RWPE1 (cell line): ENCODE measurements at places on chromosomes 11 and 22.

DNA sequence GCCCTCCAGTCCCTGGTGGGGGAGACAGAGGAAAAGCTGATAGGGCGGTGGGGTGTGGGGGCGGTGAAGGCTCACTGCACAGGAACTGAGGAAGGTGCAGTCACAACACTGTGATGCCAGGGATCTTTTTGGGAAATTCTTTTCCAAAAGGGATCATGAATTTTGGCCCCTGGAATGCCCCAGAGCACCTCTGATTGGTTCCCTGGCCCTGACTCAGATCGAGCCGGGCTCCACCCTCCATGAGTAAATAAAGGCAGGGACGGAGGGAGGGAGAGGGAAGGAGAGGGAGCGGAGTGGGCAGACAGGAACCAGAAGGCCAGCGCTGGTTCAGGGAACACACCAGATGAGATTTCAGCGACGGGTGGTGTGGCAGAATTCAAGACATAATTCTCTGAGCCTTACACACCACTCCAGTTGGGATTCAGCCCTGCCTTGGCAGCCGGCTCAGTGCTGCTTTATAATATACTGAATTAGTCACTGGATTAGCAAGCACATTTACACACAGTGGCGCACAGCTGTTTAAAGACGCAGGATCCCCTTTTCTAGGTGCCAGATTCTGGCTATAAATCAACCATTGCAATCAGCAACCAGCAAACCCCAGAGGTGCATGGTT is 80.3 kb downstream of the ETS1 start:
- DNase-seq = peak; percentile 92

DNA sequence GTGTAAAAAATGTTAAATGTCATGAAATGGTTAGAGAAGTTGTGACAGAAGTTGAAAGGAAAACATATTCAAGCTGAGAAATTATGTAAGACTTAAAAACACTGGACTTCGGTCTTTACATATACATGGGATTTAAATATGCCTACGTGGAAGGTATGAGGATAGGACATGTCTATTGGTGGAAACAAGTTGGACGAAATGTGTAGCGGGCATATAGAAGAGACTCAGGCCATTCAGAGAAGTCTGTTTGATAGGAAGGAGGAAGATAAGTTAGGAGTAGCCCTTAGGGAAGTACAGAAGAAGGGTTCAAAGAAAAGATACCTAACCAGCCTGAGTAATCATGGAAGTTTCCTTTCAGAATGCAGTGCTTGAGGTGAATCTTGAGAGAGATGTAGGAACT is 14.7 kb downstream of the CADM1 start:
- no peak for DNase-seq

- peak; percentile 5 for DNase-seq
Observed at GRCh38 chr11:93407777-93408401, 77.3 kb downstream of the DEUP1 start.

DNA sequence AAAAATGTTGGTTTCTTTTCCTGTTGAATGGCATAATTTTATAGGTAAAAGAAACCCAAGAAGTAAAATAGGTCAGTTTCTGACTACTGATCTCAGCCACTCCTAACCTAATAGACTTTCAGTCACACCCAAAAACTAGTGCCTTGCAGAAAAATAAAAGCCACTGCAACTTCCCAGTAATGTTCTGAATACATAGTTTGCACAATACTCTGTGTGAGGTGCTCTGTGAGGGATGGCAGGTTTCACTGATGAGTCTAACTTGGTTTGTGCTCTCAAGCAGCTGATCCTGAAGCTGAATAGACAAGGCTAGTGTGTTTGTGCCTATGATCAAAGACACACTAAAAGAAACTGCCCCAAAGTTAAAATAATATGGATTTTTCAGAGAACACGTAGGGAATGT is 758.3 kb downstream of the NELL1 start:
- DNase-seq = no peak

DNA sequence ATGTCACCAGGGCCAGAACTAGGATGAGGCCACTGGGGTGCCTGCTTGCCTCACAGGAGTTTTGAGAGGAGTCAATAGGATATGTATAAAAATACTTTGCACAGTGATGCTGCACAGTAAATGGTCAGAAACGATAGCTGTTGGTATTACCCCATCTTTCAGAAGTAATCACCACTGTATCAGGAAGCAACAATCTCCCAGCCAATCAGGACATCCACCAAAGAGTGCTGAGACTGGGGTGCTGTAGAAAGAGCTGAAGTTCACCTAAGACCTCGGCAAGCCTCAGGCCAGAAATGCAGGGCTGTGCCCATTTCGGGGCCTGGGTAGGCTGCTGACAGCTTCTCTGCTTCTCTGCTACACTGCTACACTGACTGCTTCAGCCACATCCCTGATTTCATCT is 17.4 kb downstream of the LMO2 start:
- DNase-seq = no peak

DNA sequence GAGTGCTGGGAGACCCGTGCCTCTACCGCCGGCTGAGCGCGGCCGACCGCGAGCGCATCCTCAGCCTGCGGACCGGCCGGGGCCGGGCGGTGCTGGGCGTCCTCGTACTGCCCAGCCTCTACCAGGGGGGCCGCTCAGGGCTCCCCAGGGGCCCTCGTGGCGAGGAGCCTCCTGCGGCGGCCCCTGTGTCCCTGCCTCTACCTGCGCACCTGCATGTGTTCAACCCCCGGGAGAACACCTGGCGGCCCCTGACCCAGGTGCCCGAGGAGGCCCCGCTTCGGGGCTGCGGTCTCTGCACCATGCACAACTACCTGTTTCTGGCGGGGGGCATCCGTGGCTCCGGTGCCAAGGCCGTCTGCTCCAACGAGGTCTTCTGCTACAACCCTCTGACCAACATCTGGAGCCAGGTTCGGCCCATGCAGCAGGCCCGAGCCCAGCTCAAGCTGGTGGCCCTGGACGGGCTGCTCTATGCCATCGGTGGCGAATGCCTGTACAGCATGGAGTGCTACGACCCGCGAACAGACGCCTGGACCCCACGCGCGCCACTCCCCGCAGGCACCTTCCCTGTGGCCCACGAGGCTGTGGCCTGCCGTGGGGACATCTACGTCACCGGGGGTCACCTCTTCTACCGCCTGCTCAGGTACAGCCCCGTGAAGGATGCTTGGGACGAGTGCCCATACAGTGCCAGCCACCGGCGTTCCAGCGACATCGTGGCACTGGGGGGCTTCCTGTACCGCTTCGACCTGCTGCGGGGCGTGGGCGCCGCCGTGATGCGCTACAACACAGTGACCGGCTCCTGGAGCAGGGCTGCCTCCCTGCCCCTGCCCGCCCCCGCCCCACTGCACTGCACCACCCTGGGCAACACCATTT is 3.5 kb downstream of the KLHDC7B start:
- no peak for DNase-seq

DNA sequence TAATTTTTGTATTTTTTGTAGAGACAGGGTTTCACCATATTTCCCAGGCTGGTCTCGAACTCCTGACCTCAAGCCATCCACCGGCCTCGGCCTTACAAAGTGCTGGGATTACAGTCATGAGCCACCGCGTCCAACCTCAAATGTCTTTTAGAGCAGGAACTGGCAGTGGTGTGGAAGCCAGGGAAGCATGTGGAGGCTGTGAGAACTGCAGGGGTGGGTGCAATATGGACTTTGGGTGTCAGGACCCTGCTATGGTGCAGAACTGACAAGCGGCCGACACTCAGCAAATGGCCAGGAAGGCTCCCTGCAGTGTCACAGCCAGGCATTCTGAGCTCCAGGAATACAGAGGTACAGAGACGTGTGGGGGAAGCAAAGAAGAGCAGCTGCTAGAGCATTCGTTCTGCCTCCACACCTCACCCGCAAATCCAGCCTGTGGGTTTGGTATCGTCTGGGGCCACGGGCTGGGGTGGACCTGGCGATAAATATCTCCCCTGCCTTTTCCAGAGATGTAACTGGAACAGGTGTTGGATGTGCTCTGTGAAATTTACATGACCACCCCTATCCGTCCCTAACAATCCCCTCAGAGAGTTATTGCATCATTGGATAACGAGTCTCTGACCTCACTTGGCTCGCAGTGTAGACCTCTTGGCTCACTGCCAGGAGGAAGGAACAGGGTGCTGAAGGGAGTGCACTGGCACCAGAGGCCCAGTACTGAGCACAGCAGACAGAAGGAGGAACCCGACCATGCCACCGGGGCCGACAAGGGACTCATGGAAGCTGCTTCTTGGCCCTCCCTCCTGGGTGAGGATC is 624.7 kb upstream of the B3GAT1 start:
- no peak for DNase-seq

DNA sequence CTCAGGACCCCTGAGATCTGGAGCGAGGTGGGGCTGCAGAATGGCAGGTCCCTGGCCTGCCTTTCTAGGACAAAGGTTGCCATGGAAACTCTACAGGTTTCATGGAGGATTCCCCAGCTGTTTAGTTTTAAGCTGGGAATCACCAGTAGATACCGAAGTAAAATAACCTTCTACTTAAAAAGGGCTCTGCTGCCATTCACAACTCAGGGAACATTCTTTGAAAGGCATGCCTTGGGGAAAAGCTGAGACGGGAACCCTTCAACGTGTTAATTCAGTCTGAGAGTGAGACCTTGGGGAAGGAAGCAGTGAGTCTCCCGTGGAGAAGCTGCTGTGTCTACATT is 493.3 kb downstream of the BRD1 start:
- DNase-seq = no peak

- DNase-seq = no peak
Observed at GRCh38 chr11:123451183-123451781, 21.2 kb downstream of the GRAMD1B start.

DNA sequence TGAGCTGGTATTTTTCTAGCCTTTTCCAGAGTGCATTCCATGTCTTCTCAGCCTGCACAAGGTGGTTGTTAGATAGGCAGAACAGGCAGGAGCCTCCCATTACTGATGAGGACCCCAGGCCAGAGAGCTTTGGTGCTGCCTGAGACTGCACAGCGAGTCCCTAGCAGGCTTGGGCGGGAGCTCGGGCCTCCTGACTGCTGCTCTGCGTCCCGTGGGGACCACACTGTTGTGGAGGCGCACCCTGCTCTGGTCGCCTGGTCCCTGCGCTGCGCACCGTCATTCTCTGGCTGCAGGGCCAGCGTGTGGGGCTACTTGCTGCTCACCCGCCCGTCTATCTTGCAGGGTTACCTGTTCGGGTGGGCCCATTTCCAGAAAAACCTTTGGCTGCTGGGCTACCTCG is 8.5 kb downstream of the TPCN2 start:
- no peak for DNase-seq

DNA sequence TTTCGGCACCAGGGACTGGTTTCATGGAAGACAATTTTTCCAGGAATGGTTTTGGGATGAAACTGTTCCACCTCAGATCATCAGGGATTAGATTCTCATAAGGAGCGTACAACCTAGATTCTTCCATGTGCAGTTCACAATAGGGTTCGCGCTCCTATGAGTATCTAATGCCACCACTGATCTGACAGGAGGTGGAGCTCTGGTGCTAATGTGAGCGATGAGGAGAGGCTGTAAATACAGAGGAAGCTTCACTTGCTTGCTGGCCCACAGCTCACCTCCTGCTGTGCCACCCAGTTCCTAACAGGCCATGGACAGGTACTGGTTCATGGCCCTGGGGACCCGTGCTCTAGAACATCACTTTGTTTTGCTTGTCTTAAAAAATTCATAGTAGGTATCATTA is 41.8 kb upstream of the AMPD3 start:
- DNase-seq = no peak

DNA sequence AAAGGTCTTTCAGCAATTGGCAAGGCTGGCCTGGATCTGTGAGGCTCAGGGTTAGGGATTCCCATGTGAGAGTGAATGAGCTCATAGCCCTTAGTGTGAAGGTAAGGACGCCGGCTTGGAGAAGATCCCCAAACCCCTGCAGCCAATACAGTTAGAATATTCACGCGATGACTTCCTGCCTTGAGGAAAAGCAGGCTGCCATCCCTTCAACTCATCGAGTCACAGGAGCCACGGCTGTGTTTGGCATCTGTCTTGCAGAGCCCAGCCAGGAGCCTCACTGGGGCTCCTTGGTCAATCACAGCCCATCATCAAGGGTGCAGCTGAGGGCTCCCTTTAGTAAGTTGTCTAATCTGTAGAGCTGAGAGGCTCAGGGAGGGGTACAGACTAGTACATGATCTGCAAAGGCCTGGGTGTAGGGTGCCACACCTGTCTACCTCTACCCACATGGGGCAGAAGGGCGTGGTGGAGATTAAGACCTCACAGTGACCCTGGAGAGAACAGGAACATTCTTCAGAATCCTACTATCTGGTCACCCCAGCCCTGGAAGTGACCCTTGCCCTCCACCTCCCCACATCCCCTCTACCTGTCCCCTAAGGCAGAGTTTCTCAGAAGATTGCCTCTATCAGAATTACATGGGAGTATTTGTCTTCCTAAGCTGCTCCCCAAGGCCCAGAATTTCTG is 18.5 kb downstream of the IL10RA start:
- DNase-seq = no peak

DNA sequence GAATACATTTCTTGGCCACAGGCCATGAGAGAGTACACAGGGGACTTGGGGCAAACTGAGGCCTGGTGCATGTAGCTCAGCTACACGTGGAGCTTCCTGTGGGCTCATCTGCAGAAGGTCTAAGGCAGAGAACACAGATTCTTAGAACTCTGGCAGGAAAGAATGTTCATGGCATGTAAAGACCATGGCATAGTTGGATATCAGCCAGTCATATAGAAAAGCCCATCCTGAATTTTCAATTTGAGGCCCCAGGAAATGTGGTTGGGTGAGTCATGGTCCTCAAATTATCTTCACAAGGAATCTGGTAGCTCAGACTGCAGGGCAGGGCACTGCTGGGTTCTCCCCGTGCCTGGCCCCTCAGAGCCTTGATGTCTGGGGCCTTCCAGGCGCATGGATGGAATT is 13.7 kb upstream of the ST3GAL4 start:
- DNase-seq = peak; percentile 71

GRCh38 chr11:76603202-76603601 is 67.3 kb downstream of the LRRC32 start:
- DNase-seq = no peak

- no peak for DNase-seq
Observed at GRCh38 chr11:118008271-118008911, 22.2 kb downstream of the IL10RA start.

- DNase-seq = no peak
Observed at GRCh38 chr11:30583476-30584280, 2.5 kb downstream of the MPPED2 start.

DNA sequence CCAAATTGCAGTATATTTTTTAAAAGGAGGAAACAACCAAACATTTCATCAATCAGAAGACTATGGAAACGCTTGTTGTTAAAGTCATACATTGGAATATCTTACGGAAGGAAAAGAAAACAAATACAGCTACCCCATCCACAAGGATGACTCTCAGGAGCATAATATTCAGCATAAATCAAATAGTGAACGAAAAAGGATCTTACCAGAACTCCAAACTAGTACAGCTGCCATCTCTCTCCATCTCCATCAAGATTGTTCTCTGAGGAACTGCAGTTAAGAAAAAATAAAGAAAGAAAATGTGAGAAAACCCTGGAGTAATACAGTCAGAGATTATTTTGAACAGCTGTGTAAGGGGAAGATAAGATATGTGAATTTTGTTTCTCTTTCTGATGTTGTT is 299.8 kb upstream of the CNTN5 start:
- no peak for DNase-seq
